ENCODE measurements at places on chromosomes 1 and 21.

GRCh38 chr1:94531664-94532063 is 9.9 kb downstream of the F3 start:
- no peak for DNase-seq

DNA sequence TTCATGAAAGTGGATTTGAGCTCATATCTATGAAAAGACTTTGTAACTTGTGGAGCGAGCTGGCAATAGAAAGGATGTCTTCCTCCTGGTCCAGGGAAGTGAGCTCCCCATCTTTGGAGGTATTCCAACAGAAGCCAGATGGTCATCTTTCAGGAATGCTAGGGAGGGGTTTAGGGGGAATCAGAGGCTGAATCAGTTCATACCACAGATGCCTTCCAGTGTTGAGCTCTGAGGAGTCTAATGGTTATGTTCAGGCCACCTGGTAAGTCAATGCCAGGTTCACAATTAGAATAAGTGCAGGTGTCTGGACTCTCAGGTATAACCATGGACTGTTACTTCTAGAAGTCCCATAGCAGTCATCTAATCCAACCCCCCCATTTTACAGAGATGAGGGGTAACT is 119.1 kb downstream of the ACTL8 start:
- DNase-seq = peak; percentile 95

DNA sequence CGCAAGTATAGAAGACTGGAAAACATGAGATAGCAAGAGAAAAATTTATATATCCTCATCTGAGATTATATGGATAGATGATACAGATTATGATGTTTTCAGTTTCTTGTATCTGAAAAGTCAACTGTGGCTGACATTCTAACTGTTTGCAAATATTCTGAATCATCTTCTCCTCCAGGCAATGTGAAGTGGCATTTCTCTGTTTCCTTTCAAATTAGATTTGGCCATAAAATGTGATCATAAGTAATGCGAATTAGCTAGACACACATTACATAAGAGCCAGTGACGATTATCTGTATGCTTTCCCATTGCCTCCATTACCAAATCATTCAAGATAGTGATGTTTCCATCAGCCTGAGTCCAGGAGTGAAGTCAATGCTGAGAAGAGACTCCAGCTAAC is 265.2 kb downstream of the BRINP3 start:
- DNase-seq = no peak

- DNase-seq = no peak
Measured at GRCh38 chr21:37916310-37917051, at the start of gene KCNJ6. KCNJ6 (minus strand) TSS chr21:37916457; CDS start chr21:37840682, 75,775 bp downstream.

DNA sequence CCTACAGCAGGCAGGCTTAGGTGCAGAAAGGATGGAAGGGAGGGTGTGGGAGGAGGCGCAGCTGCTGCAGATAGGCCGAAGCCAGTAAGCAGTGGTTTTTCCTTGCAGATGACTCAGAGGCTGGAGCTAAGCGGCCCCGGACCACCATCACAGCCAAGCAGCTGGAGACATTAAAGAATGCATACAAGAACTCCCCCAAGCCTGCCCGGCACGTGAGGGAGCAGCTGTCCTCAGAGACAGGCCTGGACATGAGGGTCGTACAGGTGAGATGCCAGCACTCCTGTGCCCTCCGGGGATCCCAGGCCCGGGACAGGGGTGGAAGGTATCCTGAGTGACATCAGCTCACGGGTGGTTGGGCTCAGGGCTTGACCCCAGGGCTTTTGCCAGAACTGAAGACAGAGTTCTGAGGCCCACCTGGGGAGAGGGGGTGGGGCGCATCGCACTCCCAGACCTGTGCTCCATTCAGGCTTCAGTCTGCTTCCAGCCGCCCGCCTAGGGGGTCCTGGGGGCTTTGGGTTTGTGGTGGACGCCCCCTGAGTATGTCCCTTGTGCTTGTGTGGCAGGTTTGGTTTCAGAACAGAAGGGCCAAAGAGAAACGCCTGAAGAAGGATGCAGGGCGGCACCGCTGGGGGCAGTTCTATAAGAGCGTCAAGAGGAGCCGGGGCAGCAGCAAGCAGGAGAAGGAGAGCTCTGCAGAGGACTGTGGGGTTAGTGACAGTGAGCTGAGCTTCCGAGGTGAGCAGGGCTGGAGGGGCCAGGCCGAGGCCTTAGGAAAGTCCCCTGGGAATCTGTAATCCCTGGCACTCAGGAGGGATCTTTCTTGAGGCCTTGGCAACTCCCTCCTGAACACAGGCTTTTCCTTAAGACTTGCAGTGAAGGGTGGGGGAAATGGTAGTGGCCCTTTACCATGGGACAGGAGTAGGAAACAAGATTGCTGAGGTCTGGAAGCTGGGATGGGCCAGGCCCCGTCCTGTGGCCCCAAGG is 41.5 kb downstream of the LHX4 start:
- peak; percentile 61 for DNase-seq

DNA sequence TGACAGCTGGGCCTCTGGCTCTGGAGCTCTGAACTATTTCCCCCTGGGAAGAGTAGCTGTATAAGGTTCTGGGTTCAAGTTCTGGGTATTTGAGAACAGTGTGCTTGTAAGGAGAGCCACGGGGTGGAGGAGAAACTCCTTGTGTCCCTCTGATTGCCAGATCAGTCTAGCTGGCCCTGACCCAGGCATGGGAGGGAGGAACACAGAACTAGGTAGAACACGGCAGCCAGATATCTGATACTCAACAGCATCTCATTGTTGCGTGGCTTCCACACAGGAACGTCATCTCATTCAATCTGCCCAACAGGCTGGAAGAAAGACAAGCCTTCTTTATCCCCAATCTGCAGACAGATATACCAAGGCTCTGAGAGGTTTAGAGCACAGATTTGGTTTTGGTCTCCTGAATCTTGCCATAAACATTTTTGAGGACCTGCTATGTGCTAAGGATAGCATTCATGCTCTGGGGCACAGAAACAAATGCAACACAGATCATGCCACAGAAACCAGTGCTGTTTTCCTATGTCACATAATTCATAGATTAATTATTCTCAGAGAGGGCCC is 83.8 kb downstream of the PLXNA2 start:
- no peak for DNase-seq

DNA sequence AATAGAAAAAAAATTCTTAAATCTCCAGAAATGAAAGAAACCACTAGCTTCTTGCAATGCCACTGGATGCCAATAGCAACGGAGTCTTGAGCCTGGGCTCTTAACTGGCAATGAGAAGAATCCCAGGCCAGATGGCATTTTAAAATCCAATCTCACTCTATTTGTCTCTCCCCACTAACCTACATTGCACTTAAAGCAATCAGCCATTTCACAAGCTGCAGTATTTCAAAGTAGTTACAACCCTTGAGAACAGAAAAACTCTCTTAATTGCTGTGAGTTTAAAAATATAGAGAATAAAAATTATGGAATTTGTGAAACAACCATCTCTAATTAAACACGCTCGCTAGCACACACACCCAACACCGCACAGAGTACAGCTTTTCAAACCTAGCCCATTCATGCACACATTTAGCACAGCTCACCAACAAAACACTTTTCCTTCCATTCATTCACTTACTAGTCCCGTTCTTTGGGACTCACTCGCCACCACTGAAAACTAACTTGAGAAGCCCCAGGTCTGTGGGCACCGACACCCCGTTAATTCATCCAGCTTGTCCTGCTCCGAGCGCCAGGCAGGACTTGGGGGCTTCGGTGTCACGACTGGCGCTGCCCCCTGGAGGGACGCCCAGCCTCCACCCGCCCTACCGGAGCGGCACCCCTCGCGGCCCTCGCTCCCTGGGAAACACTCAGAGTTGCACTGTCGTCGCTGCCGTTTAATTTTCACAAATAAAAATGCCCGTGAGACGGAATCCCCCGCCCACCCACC is 1.0 kb downstream of the DDAH1 start:
- DNase-seq = no peak

DNA sequence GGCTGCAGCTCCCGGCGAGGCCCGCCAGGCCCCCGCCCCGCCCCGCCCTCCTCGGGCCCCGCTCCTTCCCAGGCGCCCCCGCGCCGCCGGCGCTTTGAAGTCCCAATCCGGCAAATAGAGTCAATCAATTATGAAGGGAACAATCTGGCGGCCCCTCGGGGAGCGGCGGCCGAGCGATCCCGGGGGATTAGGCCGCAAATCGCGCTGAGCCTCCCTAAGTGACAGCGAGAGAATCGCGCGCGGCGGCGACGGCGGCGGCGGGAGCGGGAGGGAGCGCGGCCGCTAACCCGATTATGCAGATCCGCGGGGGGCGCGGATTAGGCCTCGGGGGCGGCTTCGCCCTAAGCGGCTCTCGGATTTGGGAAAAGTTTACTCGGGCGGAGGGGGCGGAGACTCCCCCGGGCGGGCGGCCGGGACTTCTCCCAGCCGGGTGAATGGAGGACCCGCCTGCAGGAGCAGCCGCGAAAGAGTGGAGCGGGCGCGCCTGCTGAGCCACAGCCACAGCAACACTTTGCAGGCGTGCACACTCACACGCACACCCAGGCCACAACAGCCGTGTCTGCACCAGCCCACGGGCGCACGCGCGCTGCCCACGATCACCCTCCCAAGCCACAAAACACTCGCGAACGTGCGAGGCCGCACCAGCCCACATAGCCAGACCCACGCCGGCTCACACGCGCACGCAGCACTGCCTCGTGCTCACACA is 23.0 kb upstream of the DMBX1 start:
- no peak for DNase-seq

GRCh38 chr1:29638281-29638680 is 402.0 kb downstream of the PTPRU start:
- DNase-seq = no peak

DNA sequence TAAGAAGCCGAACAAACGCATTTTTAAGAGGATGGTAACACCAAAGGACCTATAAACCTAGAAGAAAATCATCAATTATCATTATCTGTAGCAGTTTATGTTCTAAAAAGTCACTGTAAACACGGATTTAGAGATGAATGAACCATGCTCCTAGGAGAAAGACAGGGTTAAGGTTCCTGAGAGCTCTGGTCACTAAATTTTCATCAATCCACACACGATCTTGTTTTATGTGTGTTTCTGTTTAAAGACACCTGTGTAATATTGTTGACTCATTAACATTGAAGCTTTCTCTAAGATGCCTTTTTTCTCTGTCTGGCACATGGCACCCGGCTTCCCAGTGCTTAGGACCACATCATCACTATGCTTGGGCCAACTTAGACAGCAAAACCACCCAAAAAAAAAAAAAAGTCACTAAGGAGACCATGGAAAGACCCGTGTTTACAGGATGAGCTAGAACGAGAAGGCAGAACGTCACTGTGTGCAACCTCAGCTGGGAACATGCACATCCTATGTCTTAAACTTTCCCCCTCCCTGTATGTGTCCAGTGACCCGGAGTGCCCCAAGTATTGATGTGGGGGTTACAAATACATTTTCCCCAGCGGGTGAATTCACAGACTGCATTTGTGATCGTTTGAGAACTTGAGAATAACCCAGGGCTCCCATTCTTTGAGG is 55.8 kb upstream of the PDE9A start:
- DNase-seq = no peak

GRCh38 chr1:23527366-23527765 is 3.7 kb downstream of the E2F2 start:
- no peak for DNase-seq

DNA sequence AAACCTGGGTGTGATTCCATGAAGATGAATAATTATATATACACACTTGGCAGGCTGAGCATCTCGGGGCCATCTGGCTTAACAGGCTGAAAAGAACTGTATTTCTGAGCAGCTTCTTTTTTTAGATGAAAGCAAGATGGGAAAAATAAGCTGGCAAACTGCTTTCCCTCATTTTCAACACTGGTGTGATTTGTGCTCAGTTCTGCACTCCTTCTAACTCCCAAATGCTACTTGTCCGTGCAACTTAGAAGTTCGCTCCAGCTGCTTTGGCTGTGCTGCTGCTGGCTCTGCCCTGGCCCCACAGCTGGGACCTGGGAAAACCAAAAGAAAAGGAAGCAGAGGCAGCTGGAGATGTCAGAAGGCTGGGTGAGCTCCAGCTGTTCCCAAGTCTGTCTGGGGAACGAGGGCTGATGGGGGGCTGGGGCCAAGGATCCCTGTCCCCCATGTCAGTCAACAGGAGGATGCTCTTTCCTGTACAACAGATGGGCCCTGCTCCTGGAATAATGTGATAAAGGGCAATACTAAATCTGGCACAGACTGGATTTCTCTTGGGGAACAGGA is 44.9 kb downstream of the PAFAH2 start:
- DNase-seq = no peak

- DNase-seq = no peak
Measured at GRCh38 chr1:65724151-65724550, 68.5 kb upstream of the PDE4B start.

GRCh38 chr21:37074546-37074945 is 1.5 kb downstream of the TTC3 start:
- DNase-seq = no peak

GRCh38 chr1:221100611-221101010 is 221.4 kb downstream of the HLX start:
- no peak for DNase-seq

DNA sequence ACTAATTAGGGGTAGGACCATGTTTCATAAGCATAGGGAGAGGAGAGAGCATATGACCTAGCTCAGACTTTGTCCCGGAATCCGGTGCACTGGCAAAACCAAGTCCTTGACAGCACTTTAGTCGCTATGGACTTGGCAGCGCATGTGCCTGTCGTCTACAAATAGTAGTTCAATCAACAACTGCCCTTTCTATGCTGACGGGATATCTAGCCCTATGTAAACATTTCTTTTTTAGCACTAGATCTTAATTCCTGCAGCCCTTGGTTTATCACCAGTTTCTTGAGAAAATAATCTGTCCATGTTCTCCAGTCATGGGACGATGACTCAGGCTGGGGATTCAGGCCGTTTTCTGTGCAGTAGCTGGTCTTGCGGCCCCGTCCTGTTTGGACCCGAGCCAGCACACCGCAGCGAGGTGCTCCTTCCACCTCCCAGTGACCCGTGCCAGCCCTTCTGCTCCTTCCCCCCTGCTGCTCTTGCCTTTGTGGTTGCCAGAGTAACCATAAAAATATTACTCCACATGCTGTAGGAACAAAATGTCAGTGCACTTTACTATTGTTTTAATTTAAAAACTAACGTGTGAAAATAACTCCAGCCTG is 8.6 kb upstream of the MT1HL1 start:
- peak; percentile 24 for DNase-seq

All from NCI-H226 (cell line).